Transverse colon (tissue), 4 donors: ENCODE measurements at places on chromosomes 12 and 14. TPM values are rescaled to one million over a fixed set of nuclear protein-coding genes. Genes with fewer than 3 reads are reported as not detected.

PPP2R3C gene
- total RNA-seq = 26.5 TPM

GRCh38 chr12:49903700-49904423 lies at the start of gene FAIM2:
Gene FAIM2 (minus strand): TSS chr12:49903900. CDS start chr12:49903792, 108 bp downstream.
- peak; percentile 24 for DNase-seq
- H3K4me1 ChIP-seq = no peaks in the 10 kb centered on the region
- H3K4me3 ChIP-seq = no peak within 1 kb of the TSS

DNA sequence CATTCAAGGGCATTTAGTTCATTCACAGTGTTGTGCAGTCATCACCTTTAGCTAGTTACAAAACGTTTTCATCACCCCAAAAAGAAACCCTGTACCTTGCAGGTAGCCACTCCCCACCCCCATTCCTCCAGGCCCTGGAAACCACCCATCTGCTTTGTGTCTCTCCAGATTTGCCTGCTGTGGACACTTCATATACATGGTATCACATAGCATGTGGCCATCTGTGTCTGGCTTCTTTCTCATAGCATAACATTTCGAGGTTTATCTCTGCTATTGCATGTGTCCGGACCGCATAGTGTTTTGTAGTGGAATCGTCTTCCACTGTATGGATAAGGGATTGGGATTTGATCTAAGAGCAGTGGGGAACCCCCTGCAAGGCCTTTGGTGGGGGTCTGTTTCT lies 143.1 kb downstream of the AACS start:
- H3K27ac ChIP-seq = no peak overlapping the region
- DNase-seq = no peak
- H3K4me3 ChIP-seq = no peak overlapping the region
- H3K4me1 ChIP-seq = no peaks in the 10 kb centered on the region
- H3K36me3 ChIP-seq = no peaks in the 10 kb centered on the region

DNA sequence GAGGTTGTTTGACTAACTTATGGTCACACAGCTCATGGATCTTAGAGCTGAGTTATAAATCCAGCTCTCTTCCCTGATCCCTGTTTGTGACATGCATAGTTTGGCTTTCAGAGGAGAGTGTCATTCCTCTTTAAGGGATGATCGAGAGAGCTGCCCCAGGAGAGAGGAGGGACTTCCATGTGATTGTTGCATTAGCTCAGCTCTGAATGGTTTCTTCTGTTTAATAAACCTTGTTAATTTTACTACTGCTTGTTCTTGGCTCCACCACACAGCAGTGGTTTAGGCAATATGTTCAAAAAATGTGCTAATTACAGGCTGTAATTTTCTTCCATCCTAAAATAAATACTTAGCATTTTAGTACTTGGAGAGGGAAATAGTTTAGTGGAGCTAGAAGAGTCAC lies 152.5 kb downstream of the C12orf75 start:
- H3K36me3 ChIP-seq = no peaks in the 10 kb centered on the region
- no peaks in the 10 kb centered on the region for H3K4me1 ChIP-seq
- no peak for DNase-seq
- no peak overlapping the region for H3K27ac ChIP-seq
